Activated CD4-positive, alpha-beta T cell treated with anti-CD3 and anti-CD28 coated beads for 24 hours (primary cell): ENCODE measurements at places on chromosomes 12 and 14.

DNA sequence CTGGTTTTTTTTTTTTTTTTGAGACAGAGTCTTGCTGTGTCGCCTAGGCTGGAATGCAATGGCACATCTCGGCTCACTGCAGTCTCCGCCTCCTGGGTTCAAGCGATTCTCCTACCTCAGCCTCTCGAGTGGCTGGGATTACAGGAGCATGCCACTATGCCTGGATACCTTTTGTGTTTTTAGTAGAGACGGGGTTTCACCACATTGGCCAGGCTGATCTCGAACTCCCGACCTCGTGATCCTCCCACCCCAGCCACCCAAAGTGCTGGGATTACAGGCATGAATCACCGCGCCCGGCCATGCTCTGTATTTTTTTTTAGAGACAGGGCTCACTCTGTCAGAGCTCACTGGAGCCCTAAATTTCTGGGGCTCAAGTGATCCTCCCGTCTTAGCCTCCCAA, 32.6 kb downstream of the VRTN start:
- DNase-seq, result no peak

- DNase-seq, result no peak
Observed at GRCh38 chr14:32166029-32166428, 35.8 kb upstream of the RNU6-7 start.

DNA sequence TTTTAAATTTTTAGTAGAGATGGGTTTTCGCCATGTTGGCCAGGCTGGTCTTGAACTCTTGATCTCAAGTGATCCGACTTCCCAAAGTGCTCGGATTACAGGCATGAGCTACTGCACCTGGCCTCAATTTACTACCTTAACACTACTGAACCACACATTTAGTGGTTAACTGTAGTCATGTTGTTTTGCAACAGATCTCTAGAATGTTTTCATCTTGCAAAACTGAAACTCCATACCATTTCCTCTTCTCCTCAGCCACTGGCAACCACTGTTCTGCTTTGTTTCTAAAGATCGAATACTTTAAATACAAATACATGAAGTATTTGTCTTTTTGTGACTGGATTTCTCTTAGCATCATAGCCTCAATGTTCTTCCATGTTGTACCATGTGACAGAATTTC, 15.4 kb upstream of the SMCO2 start:
- no peak for DNase-seq

GRCh38 chr14:68632054-68632895, 160.6 kb downstream of the ZFP36L1 start:
- no peak for DNase-seq

DNA sequence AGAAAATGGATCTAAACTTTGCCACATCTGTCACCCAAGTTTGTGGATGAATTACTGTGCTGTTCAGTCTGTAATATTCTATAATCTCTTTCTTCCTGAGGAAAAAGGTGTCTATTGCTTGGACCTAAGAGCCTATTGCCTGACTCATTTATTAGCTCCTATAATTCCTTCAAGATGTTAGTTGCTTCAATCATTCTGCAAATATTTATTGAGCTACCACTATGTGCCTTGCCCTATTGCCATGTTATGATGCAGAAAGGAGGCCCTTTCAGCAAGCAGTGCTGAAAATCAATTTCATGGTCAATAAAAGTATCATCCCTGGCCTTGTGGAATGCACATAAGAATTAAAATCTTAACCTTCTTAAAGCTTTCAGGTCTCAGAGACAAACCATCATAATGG, 113.6 kb downstream of the CCER1 start:
- no peak for DNase-seq

DNA sequence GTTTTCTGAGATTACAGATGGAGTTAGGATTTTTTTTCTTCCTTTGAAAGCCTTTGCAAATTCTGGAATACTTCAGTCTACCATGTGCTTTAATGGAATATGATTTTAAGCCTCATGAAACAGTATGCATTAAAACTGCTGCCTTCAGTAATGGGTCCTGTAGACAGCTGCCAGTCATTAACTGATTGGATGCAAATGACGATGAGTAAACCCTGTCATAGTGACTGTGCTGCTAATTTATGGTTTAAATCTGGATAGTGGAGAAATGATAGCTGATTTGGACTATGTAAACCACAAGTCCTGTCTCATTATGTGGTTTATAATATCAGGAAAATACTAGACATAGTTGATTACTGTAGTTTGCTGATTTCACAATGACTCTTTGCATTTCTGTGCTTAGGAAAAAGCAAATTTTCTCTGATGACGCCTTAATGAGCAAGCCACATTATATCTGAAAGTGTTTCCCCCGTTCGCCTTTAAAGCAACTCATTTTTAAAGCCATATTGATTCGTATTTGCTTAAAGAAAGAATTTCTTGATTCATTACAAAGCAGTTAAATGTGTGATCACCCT, 217.6 kb downstream of the TMTC2 start:
- DNase-seq, result no peak

DNA sequence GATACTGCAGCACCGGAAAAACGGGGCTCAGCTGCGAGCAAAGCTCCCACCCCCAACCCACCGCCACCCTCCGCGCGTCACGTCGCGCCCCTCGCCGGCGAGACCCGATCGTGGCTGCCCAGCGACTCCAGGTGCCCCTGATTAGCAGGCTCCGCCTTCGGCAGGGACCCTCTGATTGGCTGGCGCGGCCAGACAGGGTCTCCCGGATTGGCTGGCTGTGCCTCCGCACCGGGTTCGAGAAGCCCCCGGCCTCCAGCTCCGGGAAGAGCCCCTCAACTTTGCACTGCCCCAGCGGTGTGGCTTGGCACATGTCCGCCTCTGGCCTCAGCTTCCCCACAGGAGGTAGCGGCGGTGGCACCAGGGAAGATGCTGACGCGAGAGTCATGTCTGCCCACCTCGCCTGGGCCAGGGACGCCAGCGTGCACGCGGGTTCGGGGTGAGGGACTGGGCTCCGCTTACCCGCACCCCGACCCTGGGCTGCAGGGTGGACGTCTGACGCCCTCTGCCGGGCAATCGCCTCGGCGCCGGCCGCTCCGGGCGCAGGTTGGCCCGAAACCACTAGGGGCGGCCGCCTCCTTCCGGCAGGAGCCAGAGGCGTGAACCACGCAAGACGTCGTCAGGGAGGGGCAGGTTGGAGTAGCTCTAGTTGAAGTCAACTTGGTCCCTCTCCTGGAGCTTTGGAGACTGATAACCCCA, 498 bp upstream of the RHOF start:
- peak; percentile 91 for DNase-seq

GRCh38 chr12:89657066-89657465, 51.6 kb downstream of the ATP2B1 start:
- DNase-seq, result no peak

- no peak for DNase-seq
Observed at GRCh38 chr14:53062856-53063255, 90.3 kb downstream of the DDHD1 start.

GRCh38 chr12:72323881-72324280, 51.7 kb downstream of the TRHDE start:
- no peak for DNase-seq

- no peak for DNase-seq
Observed at GRCh38 chr12:42798811-42799438, 209.4 kb upstream of the PRICKLE1 start.

- DNase-seq, result no peak
Observed at GRCh38 chr12:13559318-13559978, 362.9 kb downstream of the EMP1 start.

- no peak for DNase-seq
Observed at GRCh38 chr14:73630009-73630780, 14.6 kb upstream of the DNAL1 start.

GRCh38 chr12:128091951-128092382, 175.0 kb upstream of the TMEM132C start:
- DNase-seq, result no peak

DNA sequence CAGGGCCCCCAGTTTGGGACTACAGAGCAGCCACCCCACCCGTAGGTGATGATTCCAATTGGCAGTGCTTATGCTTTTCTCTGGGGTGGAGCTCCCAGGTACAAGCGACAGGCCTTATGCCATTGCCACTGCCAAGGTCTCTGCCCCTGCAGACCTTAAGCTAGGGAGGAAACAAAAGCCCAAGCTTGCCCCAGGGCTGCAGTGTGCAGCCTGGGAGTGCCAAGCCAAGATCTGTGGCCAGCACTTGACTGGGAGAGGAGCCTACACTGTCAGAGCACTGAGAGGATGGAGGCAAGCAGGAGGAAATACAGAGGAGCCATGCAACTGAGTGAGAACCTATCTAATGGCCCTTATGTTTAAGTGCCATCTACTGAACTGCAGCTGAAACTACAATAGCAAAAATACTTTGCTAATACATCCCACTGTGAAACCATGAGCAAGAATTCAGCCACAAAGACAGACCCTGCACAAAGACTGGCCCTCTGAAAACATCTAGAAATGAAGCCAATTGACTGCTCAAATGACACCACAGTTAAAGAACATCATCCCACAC, 17.7 kb upstream of the ASCL1 start:
- DNase-seq, result no peak

DNA sequence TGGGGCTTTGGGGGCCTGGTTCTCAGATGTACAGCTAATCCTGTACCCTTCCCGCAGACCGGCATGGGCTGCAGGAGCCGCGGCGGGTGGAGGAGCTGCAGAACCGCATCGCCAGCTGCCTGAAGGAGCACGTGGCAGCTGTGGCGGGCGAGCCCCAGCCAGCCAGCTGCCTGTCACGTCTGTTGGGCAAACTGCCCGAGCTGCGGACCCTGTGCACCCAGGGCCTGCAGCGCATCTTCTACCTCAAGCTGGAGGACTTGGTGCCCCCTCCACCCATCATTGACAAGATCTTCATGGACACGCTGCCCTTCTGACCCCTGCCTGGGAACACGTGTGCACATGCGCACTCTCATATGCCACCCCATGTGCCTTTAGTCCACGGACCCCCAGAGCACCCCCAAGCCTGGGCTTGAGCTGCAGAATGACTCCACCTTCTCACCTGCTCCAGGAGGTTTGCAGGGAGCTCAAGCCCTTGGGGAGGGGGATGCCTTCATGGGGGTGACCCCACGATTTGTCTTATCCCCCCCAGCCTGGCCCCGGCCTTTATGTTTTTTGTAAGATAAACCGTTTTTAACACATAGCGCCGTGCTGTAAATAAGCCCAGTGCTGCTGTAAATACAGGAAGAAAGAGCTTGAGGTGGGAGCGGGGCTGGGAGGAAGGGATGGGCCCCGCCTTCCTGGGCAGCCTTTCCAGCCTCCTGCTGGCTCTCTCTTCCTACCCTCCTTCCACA, 7.6 kb downstream of the NR4A1 start:
- no peak for DNase-seq

GRCh38 chr12:79560225-79560889, 130.4 kb downstream of the PAWR start:
- no peak for DNase-seq

- no peak for DNase-seq
Observed at GRCh38 chr12:87779016-87779415, 250.2 kb downstream of the C12orf50 start.

- no peak for DNase-seq
Observed at GRCh38 chr12:69343357-69343756, 4.8 kb upstream of the LYZ start.

DNA sequence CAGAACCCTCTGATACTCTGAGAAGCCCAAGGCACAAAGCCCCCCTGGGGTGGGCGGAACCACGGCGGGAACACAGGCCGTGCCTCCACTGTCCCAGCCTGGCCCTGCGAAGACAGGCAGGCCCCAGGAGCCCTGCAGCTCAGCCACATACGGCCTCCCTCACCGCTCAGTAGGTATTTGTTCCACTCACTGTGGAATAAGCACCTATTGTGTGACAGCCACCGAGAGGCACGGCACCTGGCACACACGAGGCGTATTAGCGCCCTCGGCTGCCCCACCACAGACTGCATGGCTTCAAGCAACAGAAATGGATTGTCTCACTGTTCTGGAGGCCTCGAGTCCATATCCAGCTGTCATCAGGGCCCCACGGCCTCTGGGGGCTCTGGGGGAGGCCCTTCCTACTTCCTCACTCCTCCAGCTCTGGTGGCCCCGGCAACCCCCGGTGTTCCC, 66.3 kb downstream of the NCOR2 start:
- no peak for DNase-seq

GRCh38 chr12:52805739-52806138, 8.2 kb downstream of the KRT4 start:
- DNase-seq, result no peak

GRCh38 chr12:11016937-11017336, 5.5 kb downstream of the TAS2R19 start:
- DNase-seq, result no peak

GRCh38 chr14:99378782-99379214, 101.9 kb downstream of the SETD3 start:
- no peak for DNase-seq
